ENCODE measurements at places on chromosomes 1 and 21.

GRCh38 chr1:55396381-55396891 lies 181.3 kb upstream of the USP24 start:
- DNase-seq, result no peak

GRCh38 chr1:7710859-7711258 lies 60.2 kb upstream of the VAMP3 start:
- DNase-seq, result no peak

GRCh38 chr1:239563681-239564080 lies 177.3 kb downstream of the CHRM3 start:
- DNase-seq, result no peak

DNA sequence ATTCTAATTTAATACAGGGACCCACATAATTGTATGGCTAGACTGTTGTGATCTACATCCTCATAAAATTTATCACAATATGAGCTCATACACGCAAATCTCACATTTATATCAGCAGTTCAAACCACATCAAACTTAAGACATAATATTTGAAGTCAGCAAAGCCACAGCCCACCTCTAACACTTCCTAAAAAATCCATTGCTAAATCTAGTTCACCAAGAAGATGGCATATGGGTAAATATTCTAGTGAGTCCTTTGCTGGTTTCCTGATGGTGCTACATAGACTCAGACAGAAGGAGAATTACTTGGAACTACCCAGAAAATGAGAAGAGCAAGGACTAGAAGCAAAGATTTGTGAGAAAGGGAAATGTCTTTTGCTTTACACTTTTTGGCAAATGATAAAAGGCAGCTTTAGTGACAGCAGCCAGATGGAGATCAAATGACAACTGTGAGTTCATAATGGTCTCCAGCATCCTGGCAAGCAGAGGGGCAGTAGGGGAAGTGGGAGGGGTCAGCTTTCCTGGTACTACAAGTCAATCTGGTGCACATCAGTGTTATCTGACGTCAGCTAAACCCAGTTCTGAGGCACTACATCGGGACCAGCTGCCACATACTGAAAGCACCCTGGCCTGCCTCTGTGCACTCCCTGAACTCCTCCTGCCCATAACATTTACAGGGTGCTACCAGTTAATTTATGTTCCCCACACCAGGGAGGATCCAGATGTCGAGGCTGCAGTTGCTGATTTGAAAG lies 10.6 kb upstream of the GADD45A start:
- no peak for DNase-seq

DNA sequence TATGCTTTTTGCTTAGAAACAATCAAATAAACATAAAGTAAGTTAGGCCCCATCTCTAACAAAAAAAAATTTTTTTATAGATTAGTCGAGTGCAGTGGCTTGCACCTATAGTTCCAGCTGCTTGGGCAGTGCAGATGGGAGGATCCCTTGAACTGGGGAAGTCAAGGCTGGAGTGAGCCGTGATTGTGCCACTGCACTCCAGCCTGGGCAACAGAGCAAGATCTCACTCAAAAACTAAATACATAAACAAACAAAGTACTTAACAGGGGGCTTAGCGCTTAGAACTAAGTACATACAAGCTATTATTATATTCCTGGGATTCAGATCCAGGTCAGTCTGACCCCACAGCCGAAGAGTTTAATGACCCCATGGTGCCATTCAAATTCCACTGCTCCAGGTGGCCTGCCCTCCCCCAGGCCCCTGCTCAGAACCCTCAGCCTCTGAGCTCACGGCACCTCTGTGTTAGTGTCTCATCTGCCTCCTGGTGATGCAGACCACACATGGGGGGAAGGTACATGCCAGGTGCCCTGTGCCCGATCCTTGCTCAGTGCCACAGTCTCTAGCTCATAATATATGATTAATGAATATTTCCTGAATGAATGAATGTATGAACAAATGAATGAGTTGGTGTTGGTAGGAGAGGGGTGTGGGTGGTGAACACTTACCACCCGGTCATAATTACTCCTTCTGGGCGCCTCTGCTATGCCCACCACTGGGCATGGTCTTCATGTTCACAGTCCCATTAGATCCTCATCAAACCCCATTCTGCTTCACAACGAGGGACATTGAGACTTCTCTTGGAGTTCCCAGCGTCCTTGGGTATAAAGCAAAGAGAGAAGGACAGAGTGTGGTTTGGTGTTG lies 14.6 kb downstream of the NCMAP start:
- DNase-seq, result no peak

DNA sequence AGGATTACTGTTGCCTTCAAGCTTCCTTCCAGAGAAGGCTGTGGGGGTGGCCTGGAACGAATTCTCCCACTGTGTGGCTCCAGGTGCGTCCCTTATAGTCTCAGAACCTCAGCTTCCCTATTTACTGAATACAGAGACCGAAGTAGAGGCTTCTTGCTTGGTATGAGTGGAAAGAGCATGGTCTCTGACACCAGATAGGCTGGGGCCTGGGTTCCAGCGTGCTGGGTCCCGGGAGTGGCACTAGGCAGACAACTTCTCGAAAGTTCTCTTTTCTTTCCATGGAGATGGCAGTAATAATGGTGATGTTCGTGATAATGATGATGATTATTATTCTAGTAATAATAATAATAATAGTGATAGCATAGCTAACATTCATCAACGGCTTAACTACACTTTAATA lies 161.7 kb downstream of the PTPRU start:
- peak; percentile 26 for DNase-seq
